ENCODE measurements at places on chromosomes 2 and 18.
A peak's percentile ranks its signal among the peaks of the same experiment; 100 is the strongest.

DNA sequence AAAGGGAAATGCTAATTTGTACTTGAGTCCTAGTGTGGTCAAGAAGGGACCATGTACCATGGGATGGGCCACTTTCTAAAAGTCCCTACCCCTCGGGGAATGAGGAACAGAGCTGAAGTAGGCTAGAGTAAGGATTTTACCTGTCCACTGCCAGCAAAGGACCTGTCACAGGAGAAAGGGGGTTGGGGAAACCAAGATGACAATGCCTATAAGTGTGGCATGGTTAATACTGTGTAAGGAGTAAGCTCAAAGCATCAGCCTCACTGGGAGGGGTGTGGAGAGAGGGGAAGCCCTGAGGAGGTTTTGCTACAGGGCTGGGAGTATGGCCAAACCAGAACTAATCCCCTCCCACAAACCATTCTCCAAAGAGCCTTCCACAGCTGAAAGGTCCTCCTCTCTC is 15.8 kb downstream of the GKN2 start:
- no peak for DNase-seq

GRCh38 chr2:180443888-180444287 is 436.8 kb upstream of the CWC22 start:
- DNase-seq = no peak

DNA sequence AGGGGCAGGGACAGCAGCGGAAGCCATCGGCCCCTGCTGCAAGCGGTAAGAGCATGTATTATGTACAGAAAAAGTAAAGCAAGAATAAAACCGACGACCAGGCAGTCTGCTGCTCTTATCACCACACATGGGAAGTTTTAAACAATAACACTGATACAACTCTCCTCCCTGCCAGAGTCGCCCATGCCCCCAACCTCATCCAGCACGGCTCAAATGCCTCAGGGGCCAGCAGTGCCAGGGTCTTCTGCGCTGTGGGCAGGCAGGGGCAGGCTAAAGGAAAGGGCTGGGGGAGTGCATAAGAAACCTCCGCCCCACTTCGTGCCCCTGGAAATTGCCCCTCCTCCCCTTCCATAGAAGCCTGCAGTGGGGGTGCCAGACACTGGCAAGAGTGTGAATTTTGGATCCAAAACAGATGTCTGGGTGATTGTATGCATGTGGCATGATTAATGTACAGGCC is 10.1 kb downstream of the TEX51 start:
- no peak for DNase-seq

GRCh38 chr2:55151733-55152433 is 80.2 kb downstream of the CLHC1 start:
- no peak for DNase-seq

DNA sequence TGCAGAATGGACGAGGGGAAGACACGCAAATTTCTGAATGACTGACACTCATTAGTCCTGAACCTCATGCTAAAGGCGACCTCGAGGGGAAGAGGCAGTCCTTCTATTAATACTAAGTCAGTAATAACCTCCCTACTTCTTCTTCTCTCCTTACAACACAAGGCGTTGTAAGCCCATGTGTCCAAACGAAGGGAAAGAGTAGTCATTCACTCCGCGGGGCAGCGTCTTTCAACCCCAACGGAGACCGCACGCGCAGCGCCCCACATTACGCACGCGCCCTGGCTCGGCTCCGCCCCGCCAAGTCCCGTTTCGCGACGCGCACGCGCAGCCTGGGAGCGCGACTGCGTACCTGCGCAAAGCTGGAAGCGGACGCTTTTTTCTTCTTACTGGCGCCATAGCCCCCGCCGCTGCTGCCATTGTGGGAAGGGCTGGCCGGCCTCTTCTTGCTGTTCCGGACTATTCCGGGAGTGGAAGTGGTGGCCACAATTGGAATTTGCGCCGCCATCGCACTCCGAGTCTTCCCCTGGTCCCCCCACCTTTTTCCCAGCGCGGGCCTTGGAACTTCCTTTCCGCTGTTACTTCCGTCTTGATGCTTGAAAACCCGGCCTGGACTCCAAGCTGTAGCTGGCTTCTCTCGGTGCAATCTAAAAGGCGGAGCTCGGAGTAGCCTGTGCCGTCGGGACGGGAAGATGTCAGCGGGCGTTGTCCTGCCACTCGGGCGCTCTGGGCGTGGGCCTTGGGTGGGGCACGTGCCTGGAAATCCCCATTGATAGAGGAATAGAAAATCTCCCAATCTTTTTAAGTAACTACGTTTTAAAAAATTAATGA is at the start of gene INO80C:
Gene INO80C (minus strand): TSS at position 591 of the 828 bp plus-strand sequence. CDS start 86 bp downstream, at position 505.
- peak; percentile 89 for DNase-seq

DNA sequence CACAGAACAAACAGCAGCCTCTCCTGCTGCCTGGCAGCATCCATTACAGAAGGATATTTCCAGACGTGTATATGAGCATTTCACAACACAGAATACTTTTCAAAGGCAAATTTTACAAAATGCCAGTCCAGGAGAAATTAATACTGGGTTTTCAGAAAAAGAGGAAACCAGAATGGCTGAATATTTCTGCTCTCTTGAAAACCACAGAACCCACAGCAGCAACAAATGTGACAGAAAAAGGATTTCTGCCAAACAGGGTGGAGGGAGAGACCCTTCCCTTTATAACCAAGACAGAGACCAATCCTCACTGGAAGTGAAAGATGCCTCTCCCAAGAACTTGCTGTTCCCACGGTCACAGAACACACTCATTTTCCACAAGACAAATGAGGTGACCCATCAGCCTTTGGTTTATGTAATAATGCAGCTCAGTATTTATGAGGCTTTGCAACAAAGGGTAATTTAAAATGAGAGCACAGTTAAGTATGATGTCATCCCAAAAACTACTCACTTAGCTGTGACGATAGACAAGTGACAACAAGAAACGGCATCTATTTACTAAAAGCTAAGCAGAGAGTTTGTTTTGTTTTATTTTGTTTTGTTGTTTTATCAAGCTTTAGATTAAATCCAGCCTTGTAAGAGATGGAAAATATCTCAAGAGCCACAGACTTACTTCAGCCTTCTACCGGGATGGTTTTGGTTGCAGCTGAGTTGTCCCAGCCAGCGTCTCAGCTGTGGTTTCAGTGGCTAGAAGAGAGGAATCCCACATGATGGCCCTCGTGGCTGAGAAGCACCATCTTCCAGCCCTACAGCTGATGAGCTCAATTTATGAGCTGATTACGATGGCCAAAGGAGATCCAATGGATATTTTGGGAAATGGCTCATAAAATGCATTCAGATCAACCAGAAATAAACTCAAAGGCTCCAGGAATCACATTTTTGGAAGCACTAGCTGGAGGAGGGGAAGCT is 249.3 kb upstream of the AGAP1 start:
- no peak for DNase-seq

DNA sequence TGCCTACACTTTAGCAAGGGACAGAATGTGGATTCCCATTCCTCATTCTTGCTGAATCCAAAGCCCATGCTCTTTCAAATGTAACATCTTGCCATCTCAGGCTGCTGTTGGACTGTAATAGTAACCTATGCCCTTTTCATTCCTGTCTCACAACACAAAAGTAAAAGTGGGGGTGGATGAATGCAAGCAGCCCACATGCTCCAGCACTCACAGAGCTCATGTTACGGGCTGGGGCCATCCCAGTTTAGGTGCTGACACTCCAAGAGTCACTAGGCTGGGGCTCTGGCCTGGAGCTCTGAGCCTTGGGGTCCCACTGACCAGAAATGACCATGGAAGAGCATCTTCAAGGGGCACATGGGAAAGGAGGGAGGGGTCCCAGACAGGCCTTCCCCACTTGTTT is 47.6 kb downstream of the CCBE1 start:
- DNase-seq = no peak

DNA sequence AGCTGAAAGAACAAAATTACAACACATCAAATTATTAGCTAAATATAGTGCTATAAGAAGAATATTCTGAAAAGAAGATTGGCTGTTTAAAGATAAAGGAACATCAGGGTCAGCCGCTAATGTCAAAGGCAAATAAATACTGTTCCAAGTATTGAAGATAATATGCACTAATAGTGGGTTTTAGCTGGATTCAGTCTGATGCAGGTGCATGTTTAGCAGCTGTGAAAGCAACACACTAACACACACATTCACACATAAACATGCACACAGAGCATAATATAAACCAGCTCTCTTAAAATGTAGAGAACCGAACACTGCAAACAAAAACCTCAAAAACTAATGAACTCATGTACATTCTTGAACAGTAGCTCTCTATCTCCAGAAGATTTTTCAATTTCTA is 634.6 kb downstream of the ERBB4 start:
- DNase-seq = no peak

DNA sequence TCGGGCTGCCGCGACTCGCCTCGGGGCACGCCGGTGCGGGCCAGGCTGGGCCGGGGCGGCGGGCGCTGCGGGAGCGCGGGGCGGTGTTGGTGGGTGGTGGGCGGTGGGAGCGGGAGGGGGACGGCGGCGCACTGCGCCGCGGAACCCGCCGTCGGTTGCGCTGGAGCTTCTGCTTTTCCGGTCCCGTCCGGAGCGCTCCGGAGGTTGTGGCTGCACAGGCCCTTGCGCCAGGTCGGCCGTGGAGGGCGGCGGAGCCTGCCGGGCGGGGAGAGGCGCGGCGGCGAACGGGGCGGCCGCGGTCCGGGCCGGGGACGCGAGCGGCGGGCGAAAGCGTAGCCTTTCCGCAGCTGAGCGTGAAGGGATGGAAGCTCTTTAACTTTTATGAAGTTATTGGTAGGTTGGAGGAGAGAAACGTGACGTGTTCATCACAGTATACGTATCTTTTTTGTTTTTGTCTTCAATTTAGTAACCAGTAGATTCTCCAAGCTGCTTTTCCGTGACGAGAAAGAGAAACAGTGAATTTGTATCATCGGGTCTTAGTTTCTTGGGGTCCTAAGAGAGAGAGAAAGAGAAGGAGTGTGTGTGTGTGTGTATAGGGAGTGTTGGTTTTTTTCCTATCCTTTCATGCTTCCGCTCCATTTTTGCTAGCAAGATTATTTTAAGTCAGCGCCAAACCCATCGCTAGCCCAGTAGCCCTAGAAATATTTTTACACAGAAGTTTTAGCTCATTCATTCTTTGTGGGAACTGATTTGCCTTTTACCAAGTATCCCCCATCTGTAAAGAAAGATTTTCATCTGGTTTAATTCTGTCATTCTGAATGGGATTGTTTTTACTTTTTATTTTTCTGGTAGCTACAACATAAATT is 535 bp downstream of the ATG4B start:
- DNase-seq = no peak

- DNase-seq = no peak
Observed at GRCh38 chr2:55099878-55100820, 49.9 kb upstream of the RTN4 start.

DNA sequence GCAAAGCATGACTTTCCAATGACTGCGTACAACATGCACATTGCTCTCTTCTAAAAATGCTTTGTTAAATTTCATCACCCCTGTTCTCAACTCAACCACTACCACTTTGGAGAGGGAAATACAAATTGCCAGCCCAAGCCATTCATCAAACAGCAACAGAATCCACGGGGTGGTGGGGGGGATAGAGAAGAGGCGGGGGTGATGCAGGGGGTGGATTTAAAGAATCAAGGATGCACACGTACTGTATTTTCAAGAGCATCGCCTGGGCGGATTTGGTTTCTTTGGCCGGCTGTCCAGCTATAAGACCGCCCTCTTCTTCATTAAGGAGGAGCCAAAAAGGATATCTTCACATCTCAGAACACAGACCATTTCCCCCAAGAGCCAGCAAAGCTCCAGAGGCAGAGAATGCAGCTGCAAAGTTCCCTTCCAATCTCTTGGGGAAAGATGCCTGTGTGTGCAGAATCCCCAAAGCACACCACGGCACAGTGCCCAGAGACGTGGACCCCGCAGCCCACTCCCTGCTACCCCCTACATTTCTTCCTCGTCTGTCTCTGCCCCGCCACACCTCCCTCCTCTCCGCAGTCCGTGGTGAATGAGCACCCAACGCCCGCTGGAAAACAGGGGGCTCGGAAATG is 977 bp downstream of the SLC8A1 start:
- no peak for DNase-seq

DNA sequence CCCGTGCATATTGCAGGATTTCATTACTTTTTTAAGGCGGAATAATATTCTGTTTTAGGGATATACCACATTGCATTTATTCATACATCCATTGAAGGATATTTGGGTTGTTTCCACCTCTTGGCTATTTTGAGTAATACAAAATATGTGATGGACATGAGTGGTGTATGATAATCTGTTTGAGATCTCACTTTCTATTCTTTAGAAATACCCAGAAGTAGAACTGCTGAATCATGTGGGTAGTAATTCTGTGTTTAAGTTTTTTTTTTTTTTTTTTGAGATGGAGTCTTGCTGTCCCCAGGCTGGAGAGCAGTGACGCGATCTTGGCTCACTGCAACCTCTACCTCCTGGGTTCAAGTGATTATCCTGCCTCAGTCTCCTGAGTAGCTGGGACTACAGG is 201.4 kb downstream of the NYAP2 start:
- DNase-seq = no peak

DNA sequence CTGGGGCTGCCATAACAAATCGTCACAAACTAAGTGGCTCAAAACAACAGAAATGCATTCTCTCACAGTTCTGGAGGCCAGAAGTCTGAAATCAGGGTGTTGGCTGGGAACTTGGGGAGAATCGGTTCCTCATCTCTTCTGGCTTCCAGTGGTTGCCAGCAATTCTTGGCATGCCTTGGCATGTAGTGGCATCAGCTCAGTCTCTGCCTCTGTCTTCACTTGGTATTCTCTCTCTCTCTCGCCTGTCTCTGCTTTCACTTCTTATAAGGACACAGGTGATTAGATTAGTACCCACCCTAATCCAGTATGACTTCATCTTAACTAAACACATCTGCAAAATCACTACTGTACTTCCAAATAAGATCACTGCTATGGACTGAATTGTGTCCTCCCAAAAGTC is 695.4 kb upstream of the ID2 start:
- DNase-seq = no peak

- DNase-seq = no peak
Observed at GRCh38 chr2:12352889-12353288, 363.8 kb upstream of the TRIB2 start.

DNA sequence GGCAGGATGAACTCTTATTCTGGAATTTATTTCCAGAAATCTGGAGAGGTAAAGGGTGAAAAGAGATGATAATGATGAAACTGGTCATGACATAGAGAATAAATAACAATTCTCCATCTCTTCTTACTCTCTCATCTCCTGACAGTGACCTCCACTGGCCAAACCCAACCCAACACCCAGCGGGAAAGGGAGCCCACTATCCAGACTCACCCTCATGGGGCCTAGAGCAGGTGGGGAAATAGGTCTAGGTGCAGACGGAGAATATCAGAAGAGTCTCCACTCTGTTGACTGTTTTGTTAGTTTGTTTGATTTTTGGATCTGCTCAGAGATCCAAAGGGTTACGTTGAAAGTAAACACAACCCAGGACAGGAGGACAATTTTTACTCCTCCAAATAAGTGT is 263.2 kb upstream of the PARD3B start:
- no peak for DNase-seq

- DNase-seq = peak; percentile 6
Observed at GRCh38 chr18:46211816-46212215, 107.6 kb downstream of the HAUS1 start.

GRCh38 chr2:84939426-84940087 is 31.4 kb upstream of the KCMF1 start:
- DNase-seq = peak; percentile 65

- no peak for DNase-seq
Observed at GRCh38 chr2:70671092-70671675, 96.8 kb downstream of the ADD2 start.

- DNase-seq = no peak
Observed at GRCh38 chr18:45889419-45890064, 64.1 kb downstream of the SIGLEC15 start.

GRCh38 chr2:174066871-174067270 is 101.7 kb upstream of the SP3 start:
- no peak for DNase-seq

Data from stimulated activated CD4-positive, alpha-beta T cell treated with anti-CD3 and anti-CD28 coated beads, Interleukin-2, amount 100 ng/mL, for 4 hours (primary cell).